ENCODE measurements at places on chromosomes 12 and 14.

- DNase-seq: peak; percentile 52
These were observed 21.4 kb upstream of the GSG1 start for GRCh38 chr12:13124656-13125505.

- DNase-seq: no peak
These were observed 5.4 kb downstream of the KIF26A start for GRCh38 chr14:104143521-104144452.

DNA sequence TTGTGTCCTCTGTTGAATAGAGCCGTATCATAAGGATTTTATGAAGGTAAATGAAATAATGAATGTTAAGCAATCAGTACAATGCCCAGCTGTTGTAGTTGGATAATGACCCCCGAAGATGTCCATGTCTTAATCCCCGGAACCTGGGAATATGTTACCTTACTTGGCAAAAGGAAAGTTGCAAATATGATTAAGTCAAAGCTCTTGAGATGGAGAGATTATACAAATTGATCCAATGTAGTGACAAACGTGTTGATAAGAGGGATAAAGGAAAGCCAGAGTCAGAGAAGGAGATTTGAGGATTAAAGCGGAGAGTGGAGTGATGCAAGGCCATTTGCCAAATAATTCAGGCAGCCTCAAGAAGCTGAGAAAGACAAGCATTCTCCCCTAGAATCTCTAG is 19.2 kb upstream of the MGAT4C start:
- no peak for DNase-seq

DNA sequence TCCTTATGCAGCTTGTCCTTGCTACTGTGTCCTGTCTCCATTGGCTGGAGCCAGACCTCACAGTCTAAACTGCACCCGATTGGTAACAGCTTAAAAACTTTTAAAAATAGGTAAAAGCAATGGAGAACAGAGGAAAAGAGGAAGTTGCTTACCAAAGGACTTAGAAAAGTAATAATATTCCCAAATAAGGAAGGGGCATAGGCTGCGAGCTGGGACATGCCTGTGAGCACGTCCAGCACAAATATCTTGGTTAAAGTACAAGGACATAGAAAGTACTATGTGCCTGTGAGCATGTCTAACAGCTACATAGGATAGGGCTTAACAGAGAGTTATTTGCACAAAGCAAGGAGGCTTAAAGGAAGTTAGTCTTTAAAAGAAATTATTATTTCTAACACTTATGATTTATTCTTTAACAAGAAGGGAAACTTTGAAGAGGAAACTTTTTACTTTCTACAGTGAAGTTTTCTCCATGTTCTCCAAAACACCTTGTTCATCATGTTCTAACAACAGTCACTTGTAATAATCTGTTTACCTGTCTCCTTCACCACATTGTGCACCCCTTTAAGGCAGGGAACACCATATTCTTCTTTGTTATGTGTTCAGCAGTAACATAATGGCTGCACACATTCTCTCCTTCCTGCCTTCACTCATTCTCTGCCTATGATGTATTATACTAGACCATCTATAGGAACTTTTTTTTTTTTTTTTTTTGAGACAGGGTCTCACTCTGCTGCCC is 9.8 kb upstream of the UBE2N start:
- DNase-seq: no peak

DNA sequence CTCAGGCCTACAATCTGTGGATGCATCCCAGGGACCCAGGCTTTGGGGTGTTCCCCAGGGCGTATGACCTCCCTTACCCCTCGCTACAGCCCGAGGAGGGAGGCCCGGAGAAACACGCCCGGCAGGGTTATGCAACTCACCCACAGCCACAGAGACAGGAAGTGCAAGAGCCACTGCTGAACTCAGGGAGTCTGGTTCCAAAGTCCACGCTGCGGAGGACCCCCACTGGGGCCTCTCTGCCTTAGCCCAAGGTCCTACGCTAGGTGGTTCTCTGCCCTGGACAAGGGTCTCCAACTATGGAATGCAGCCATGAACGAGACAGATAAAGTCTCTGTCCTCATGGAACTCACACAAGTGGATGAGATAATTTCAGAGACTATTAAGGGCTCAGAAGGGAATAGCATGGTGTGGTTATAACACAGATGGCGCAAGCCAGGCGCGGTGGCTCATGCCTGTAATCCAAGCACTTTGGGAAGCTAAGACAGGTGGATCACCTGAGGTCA is 11.3 kb downstream of the SCARB1 start:
- no peak for DNase-seq

- no peak for DNase-seq
These were observed 138.6 kb downstream of the SCARB1 start for GRCh38 chr12:124725099-124725498.

GRCh38 chr14:100629696-100630095 is 42.5 kb upstream of the BEGAIN start:
- no peak for DNase-seq

GRCh38 chr12:42981379-42981778 is 391.8 kb upstream of the PRICKLE1 start:
- no peak for DNase-seq

GRCh38 chr12:57613427-57614109 is 2.3 kb downstream of the ARHGEF25 start:
- no peak for DNase-seq

DNA sequence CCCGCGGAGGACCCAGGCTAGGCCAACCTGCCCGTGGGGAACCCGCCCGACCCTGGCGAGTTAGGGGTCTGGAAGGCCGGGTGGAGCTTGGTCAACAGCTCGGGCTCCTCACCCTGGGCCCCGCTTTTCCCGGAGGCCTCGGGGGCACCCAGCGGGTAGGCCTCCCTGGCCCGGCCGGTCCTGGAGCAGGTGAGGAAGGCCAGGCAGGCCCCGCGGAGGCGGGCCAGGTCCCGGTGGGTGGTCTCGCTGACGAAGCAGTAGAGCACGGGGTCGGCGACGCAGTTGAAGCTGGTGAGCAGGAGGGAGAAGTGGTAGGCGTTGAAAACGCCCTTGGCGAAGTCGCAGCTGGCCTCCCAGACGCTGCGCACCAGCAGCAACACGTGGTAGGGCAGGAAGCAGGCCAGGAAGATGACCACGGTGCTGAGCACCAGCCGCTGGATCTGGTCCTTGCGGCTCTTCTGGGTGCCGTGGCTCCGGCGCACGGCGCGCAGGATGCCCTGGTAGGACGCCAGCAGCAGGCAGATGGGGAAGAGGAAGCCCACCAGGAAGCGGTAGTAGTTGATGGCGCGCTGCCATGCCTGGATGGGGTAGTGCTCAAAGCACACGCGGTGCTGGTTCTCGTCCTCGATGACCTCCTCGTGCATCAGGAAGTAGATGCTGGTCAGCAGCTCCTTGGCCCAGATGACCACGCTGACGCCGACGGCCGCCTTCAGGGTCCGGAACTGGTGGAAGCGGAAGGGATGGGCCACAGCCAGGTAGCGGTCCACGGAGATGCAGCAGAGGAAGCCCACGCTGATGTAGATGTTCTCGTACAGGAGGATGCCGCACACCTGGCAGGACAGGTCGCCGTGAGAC is 10.3 kb downstream of the GPR68 start:
- no peak for DNase-seq

- no peak for DNase-seq
These were observed 254.2 kb downstream of the ACSS3 start for GRCh38 chr12:81332054-81332453.

DNA sequence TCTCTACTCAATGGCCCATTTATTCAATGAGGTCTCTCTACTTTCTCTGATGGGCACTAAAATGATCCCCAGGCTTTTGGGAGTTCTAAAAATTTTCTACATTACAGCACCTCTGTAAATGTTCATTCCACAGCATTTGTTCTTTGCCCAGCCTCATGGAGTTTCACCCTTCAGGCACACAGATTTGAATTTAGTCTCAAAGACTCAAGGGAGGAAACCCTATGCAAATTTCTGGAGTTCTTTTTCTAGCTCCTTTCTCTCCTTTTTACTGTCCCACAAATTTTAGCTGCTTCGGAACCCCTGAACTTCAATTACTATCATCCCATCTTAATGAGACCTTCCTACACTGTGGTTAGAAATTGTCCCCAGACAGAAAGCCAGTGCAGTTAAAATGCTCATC is 17.5 kb upstream of the RAB21 start:
- DNase-seq: no peak
